NCI-H524 treated with DMSO at 0.1 percent for 48 hours (cell line): ENCODE measurements at places on chromosomes 2 and 18.

- no peak for DNase-seq
Observed at GRCh38 chr2:232200195-232200594, 178.4 kb upstream of the ALPP start.

- no peak for DNase-seq
Observed at GRCh38 chr2:99520813-99521212, 31.0 kb upstream of the REV1 start.

DNA sequence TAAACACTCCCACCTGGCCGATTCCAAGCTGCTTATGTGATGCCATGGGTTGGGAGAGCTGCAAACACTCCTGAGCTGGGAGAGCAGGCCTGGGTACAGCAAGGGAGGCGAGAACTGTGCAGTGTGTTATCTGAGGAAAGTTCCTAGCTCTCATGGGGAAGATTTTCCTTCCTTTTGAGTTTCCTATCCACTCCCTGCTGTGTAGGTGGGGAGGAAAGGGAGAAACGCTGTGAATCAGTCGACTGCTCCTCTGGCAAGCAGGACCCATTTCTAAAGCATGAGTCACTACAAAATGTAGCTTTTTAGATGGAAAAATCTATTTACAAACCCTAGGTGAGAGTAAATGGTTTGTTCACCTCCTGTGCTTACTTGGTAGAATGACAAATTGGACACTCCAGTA is 80.4 kb downstream of the SH3RF3 start:
- no peak for DNase-seq

DNA sequence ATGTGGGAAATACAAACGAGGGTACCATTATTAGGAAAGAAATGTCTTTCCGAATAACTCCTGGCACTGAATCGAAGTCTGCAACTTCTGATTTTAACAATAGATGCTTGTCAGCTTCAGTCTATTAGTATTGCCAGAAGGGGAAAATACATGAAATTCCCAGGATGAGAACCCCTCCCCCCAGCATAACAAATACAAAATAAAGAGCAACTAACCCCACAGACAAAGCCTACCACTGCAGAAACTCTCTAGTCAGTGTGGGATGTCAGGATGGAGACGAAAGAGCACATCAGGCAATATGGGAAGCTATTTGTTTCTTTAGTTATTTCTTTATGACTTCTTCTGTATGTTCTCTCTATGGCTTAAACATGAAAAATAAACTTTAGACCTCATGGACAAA is 365.0 kb upstream of the CDH2 start:
- DNase-seq: no peak

DNA sequence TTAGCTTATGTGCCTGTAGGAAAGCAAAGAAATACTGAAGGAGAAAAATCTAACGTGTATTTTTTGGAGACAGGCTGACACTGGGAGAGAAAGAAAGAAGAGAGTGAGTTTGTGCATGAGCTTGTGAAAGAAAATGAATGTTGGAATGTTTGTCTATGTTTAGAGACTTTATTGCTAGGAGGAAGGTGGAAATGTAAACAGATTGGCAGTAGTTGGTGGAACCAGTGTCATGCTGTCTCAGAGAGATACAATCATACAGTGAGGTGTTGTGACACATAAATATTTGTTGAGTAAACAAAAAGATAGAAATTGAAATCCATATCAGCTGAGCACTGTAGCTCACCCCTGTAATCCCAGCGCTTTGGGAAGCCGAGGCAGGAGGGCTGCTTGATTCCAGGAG is 222.2 kb upstream of the MEIS1 start:
- no peak for DNase-seq

GRCh38 chr2:151020411-151020810 is 241.3 kb downstream of the RBM43 start:
- no peak for DNase-seq

GRCh38 chr18:49183921-49184320 is 233.2 kb upstream of the SMAD7 start:
- no peak for DNase-seq

- DNase-seq: no peak
Observed at GRCh38 chr2:26628561-26629345, 12.4 kb downstream of the CIB4 start.
